ENCODE measurements at places on chromosomes 4 and X.

DNA sequence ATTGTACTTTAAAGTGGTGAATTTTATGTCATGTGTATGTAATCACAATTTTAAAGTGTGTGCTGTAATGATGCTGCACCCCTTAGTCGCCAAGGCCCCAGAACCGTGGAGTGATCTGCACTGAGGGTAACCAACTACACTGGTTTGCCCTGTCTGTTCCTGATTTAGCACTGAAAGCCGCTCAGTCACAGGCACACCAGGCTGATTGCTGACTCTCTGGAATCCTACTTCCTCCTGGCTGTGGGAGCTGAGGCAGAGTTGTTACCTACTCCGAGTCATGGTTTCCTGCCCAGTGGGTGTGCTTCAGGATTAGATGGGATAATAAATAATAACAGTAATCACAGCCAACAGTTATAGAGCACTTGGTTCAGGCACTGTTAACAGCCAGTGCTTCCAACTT lies 645.4 kb downstream of the BCOR start:
- DNase-seq, result no peak

DNA sequence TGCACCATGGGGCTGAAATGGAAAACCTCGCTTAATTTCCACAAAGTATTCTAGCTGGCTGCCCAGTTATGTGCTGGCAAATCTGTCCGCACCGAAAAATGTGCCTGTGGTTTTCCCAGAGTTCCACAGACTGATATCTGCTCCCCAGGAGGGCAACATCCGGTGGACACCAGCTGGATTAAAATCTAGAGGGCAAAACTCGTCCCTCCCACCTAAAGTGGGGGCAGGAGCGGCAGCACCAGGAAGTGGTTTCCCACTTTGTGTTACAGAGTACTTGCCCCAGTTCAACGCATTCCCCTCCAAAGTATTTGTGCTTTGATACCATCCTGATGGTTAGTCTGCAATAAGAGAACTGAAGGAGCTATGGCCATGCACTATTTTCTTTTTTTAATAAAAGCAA lies 187.6 kb downstream of the TSPAN5 start:
- no peak for DNase-seq

DNA sequence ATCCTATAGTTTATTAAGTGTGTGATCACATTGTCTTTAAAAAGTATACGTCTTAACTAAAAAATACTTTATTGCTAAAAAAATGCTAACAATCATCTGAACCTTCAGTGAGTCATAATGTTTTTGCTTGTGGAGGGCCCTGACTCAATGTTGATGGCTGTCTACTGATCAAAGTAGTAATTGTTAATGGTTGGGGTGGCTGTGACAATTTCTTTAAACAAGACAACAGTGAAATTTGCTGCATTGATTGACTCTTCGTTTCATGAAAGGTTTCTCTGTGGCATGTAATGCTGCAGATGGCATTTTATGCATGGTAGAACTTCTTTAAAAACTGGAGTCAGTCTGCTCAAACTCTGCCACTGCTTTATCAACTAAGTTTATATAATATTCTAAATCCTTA lies 101.4 kb upstream of the IL15 start:
- no peak for DNase-seq

DNA sequence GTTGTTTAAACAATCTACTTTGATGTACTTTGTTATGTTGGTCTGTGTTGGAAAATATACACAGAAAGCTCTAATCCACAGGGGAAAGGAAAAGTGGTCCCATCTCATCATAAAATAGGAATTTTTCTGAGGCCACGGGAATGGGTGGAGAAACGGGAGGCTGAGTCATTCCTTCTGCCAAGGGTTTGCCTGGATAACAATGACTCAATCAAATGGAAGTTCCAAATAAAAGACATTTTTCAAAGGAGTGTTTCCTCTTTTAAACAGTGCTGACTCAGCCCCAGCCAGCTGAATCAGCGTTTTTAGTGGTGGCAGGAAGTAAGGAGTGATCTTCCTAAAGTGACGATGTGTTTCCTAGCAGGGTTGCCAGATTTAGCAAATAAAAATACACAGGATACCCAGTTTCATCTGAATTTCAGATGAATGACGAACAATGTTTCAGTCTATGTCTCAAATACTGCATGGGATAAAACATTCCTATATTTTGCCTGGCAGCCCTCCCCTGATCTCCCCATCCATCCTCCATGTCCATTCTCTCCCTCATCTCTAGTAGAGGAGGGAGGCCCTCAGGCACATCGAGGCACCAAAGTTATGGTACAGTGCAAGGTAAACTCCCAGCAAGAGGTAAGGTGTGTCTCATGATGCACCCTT lies 345.4 kb upstream of the GATB start:
- peak; percentile 63 for DNase-seq

- no peak for DNase-seq
These were observed 320.1 kb downstream of the BCOR start for GRCh38 chrX:39777623-39778025.

GRCh38 chr4:79184476-79184875 lies 141.4 kb downstream of the NAA11 start:
- no peak for DNase-seq

- no peak for DNase-seq
These were observed 159.2 kb downstream of the SLC4A4 start for GRCh38 chr4:71498002-71498401.

- no peak for DNase-seq
These were observed 2548.6 kb downstream of the PCDH7 start for GRCh38 chr4:33268776-33269175.

GRCh38 chr4:40506492-40506891 lies 123.2 kb downstream of the RBM47 start:
- no peak for DNase-seq

- DNase-seq, result no peak
These were observed 327.5 kb upstream of the FRG1 start for GRCh38 chr4:189613207-189613606.

DNA sequence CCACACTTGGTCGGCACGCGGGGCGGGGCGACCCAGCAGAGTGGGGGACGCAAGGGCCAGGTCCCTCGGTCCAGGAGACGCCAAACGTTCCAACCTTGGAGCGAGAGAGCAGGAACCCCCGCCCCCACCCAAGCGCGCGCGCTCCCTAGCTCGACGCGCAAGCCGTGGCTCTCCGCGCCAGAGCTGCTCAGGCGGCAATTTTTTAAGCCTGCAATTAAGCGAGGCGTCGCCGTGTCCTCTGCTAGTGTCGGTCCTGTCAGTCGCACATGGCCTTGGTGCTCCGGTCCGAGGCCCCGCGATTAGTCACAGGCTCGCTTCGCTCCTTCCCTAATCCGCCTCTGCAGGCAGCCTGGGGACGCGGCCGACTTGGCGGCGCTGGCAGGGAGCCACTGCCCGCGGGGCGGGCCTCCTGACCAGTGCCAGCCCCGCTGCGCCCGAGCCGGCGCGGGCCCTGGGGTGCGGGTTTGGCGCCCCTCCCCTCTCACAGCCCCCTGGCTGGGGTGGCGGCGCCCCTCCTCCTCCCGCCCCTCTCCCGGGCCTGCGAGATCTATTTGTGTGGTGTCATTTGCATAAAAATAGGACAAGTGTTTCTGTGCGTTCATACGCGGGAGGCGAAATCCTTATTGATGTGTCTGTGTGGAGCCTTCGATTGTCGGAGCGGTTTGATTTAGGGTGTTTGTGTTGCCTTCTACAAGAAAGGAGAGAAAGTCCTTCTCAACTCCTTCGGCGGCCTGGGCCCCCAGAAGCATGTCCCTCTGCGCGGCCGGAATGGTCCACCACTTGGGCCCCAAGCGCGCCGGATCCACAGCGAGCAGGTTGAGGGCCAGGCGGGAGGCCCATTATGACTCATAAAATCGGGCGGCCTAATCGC lies 9.8 kb upstream of the BCOR start:
- no peak for DNase-seq

All from SW 1271 (cell line).